Foreskin melanocyte (primary cell): ENCODE measurements at places on chromosomes 16 and 17.
A peak's percentile ranks its signal among the peaks of the same experiment; 100 is the strongest.

DNA sequence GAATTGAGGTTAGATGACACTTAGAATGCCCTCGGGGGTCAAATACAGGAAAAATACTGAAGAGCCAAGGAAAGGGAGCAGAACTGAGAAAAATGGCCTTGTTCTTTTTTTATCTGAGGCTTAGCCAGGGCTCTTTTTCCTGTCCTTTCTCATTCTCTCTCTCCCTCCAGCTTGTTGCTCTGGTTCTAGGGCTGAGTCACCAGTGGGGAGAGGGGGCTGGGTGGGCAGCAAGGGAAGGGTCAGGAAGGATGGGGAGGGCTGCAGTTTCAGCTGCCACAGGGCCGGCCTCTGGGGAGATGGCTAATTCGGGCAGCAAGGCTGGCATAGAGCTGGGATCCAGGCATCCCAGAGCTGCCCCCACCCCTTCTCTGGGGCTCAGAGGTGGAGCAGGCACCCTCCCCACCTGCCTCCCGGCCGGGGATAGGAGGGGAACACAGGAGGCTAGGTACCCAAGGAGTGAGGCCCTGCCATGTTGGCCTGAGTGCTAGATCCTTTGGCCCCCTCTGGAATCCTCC is 3.9 kb downstream of the ITGA3 start:
- peak; percentile 70 for DNase-seq

DNA sequence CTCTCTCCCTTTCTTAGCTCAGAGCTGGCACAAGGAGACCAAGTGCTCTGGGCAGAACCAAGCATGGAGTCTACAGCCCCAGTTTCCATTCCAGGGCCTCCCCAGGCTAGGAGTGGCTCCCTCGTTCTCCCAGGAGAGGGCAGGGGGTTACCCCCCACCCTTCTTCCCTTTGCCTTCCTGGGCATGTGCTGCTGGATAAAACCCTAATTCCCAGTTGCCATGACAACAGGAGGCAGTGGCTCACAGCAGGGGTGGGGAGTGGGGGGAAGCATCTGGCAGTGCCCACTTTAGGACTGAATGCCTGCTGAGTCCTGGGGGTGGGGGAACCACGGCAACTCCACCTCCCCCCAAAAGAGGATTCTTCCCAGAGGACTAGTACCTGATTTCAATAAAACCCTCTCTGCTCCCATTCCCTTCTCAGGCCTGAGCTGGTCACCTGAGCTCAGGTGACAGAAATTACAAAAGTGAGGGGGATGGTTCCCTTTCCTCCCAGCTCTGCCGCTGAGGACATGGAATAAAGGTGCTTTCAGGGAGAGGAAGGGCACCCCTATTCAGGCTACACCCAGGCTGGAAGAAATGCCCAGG is 1.8 kb downstream of the MPP2 start:
- DNase-seq, result no peak

DNA sequence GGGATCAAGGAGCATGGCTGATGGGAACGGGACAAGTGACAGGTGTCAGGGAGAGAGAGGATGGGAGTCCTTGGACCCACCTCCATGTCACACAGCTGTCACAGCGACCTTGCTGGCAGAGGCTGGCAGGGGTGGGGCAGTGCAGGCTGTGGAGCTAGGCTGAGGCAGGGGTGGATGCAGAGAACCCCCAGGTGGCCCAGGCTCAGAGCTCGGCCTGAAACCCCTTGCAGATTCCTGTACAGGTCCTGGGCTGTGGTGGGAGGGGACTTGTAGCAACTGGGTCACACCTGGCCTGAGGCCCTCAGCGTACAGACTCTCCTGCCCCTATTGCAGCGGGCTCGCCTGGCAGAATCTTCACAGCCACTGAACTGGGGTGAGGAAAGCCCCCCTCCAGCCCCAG is 174.1 kb downstream of the NTN1 start:
- DNase-seq, result no peak

- DNase-seq, result no peak
Measured at GRCh38 chr16:71669926-71670536, 44.0 kb downstream of the MARVELD3 start.

- DNase-seq, result no peak
Measured at GRCh38 chr17:74759243-74759801, 10.9 kb downstream of the NHERF1 start.

DNA sequence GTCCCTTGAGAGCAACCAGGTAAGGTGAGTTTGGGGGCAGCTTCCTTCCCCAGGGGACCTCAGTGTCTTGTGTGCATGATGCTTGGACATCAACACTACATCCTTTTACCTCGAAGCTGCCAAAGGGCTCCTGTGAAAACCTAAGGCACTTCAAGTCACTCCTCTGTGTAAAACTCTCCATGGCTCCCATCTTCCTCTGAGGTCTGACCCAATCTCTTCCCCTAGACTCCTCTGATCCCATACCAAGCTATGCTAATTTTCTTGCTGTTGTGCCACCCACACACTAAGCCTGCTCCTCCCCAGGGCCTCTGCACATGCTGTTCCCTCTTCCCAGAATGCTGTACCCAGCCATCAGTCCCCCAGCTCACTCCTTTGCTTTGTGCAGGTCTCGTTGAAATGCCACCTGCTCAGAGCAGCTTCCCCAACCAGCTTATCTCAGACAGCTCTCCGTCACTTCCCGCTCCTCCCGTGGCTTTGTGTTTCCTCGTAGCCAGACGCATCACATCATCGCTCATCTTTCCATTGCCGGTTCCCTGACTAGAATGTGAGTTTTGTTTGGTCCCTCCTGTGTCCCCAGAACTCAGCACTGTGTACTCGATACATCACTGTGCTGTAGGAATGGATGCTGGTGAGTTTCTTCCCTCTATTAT is 78.4 kb downstream of the CNGB1 start:
- DNase-seq, result no peak

- no peak for DNase-seq
Measured at GRCh38 chr17:40301315-40301714, 7.7 kb upstream of the RARA start.

DNA sequence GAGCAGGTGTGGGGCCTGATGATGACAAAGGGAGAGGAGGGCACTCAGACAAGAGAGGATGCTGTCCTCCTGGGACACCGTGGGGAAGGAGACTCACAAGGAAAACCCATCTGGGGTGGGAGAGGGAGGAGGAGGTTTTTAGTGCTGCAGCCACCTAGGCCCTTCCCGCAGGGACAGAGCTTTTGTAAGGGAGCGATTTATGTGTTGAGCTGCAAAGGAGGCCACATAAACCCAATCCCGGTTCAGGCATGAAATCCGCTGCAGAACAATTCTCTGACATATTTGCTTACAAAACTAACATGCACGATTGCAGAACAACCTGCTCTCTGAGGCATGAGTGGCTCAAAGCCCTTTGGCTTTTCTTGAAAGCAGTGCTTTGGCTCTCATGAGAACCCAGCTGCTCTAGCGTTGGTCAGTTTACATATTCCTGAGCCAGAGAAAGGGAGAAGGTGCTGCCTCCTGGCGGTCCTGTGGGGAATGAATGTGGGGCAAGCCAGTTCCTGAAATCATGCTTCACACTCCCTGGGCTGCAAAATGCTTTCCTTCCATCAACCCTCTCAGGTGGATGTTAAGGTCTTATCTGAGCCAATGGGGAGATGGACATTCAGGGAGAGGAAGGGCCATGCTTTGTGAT is 122.4 kb upstream of the NLRP1 start:
- peak; percentile 29 for DNase-seq

GRCh38 chr16:6903671-6904070 is 429.0 kb upstream of the RBFOX1 start:
- no peak for DNase-seq

DNA sequence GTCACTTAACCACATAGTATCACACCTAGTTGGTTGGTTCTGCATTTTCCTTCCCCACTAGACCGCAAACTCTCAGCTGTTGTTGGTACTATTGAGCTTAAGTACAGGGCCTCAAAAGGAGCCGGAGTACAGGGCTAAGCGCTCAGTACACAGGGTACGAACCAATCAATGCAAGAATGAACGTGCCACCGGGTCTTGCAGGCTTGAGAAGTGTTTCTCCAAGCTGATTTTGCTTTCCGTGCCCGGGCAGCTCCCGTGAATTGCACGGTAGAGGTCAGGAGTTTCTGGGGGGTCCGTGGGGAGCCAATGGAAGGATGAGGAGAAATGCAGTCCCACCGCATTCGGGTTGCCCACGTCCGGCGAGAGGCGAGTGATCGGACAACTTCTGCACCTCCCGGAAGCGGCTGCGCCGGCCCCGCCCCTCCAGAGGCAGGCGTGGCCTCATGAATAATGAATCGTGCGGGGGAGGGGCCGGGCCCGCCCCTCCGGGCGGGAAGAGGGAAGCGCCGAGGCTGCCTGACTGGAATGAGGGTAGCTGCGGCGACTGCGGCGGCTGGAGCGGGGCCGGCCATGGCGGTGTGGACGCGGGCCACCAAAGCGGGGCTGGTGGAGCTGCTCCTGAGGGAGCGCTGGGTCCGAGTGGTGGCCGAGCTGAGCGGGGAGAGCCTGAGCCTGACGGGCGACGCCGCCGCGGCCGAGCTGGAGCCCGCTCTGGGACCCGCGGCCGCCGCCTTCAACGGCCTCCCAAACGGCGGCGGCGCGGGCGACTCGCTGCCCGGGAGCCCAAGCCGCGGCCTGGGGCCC is at the start of gene SNTB2:
Gene SNTB2 (plus strand): TSS at position 523 of the 804 bp plus-strand sequence. CDS start 3 bp downstream, at position 526.
- DNase-seq, result peak; percentile 85

- DNase-seq, result no peak
Measured at GRCh38 chr16:50610331-50611262, 62.4 kb downstream of the NKD1 start.

- no peak for DNase-seq
Measured at GRCh38 chr16:25771216-25771615, 79.5 kb downstream of the HS3ST4 start.

DNA sequence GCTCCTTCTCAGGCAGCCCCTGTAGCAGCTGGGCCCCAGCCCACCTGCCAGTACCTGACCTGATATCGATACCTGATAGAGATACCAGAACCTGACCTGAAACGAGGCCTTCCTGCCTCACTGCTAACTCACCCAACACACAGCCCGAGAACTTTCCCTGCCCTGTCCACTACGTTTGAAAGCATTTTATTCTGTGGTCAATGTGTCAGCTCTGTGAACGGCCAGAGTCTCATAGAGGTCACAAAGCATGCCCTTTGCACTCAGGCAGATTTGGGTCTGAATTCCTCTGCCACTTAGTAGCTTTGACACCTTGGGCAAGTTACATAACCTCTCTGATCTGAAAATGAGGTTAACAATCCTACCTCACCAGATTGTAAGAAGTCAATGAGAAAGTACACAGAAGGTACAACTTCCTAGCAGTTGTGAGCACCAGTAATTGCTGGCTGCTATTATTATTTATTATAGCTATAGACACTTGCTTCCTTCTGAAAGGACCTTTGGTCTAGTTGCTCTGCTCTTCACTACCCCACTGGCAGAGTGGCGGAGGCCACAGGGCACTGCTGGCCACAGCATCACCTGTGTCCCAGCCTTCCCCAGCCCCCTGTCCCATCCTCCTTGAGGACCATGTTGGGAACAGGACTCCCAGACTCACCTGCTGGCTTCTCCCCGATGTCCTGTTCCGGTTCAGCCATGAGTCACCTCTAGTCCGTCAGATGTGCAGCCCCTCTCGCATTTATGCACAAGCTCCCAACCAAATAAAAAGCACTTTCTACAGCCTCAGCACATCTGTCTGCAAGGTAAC is 895 bp downstream of the ANKRD40CL start:
- DNase-seq, result no peak

- peak; percentile 67 for DNase-seq
Measured at GRCh38 chr16:30053376-30054015, 12.1 kb upstream of the ALDOA start.

DNA sequence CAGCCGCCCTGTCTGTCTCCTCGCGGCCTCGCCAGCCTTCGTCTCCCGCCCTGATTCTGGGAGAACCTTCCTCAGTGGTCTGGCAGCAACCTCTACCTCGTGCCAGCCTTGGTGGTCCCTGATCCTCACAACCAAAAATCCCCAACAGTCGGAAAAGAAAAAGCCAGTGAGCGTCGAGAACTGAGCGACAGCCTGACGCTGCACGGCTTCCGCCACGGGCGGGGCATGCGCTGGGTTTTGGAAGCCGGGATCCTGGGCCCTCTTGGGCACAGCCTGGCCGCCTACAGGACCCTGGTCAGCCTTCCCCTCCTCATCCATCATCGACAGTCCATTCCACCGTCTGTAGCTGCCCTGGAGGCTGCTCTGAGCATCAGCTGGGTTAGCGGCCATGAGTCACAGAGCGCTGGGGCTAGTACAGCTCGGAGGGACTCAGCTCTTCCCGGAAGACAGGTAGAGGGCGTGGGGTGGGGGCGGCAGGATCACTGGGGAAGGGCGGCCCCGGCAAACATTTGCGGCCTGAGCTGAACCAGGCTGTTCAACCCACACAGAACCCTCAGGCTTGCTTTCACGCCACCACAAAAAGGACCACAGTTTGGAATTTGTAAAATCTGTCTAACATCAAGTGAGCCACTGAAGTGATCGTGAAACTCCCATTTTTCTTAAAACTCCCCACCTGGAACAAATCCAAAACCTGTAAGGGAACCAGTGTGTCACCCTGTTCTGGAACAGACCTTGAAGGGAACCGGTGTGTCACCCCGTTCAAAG is 55.4 kb upstream of the DOC2B start:
- DNase-seq, result no peak

DNA sequence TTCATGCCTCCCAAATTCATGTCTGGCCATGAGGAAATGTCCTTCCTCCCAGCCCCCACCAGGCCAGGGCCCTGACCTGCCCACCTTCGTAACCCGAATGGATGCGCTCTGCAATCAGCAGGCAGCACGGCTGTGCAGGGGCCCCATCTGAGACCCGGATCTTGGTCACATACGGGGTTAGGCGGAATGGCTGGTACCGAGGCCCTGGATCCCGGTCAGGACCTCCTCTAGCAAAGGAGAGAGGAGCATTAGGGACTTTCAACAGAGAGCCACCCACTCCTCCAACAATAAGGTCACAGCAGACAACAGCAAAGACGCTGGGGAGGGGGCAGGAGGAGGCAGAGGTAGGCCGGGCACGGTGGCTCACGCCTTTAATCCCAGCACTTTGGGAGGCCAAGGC is 3.6 kb downstream of the PER1 start:
- DNase-seq, result no peak

- no peak for DNase-seq
Measured at GRCh38 chr17:79171188-79171587, 96.6 kb downstream of the ENGASE start.

DNA sequence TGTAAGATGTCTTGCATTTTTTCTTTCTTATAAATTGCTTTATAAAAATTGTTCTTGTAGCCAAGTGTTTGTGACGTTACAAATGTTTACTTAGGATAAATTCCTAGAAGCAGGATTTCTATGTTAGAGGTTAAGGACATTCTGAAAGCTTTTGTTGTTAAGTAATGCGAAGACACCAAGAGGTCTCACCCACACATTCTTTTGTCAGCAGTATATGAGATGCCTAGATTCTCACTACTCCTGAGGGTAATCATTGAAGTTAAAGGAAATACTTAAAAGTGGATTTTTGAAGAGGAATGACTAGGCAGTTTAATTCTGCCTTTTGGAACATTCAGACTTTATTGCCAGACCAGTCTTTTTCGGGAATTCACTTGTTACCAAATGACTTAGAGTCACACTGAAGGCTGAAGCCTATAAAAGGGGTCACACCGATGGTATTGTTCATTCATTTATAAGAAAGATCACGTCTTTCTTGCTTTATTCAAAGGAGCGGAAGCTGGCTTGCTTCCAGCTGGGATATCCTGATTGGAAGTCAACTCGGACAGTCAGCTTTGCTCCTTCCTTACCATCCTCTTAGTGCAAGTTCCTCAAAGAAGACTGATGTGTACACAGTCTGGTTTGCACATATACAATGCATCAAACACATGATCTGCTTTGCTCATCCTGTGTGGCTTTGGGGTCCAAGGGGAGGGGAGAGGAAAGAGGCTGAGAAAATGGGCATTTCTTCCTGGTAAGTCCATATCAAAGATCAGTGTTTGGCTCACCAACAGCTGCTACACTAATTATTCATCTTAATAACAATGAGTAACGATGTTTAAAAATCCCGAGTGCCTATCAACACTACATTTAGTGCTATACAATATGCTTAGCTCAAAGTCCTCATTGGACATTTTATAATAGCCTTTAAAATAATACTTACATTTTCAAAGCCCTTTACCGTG is 160.0 kb downstream of the MAP2K6 start:
- peak; percentile 57 for DNase-seq
